ENCODE measurements at places on chromosomes 12 and 14.
A peak's percentile ranks its signal among the peaks of the same experiment; 100 is the strongest.

DNA sequence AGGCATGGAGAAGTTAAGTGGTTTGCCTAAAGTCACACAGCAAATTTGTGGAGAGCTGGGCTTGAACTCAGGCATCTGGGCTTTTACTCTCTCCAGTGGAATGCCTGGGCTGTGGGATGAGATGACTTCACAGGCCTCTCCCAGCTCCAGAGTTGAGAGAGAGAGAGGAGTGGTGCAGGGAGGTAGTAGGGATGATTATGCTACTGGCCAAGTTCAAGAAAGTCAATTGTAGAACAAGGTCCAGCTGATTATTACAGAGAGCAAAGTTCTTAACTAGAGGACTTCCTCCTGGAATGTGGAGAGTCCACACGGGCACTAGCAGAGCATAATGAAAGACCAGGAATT lies 769 bp upstream of the EMP1 start:
- peaks cover 17% of the 10 kb centered on the region for H3K4me1 ChIP-seq
- peaks cover 48% of the 10 kb centered on the region for H3K27me3 ChIP-seq
- H3K27ac ChIP-seq, result no peak overlapping the region
- H3K4me3 ChIP-seq, result no peak overlapping the region
- H3K36me3 ChIP-seq, result peaks cover 2% of the 10 kb centered on the region

DNA sequence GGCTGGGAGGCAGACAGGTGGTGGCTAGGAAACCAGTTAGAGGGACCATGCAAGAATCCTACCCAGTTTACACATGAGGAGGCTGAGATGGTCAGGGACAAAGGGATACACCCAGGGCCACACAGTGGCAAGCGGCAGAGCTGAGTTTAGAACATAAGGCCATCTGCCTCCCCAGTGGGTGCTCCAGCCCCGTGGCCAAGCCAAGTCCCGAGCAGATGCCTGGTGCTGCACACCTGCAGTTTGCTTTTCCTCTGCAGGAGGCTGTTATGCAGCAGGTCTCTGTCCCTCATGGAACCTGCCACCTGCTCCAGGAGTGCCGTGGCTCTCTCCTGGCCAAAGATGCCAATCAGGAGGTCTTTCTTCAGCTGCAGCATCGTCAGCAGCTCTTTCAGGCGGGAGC lies 70.8 kb downstream of the SYNE3 start:
- H3K36me3 ChIP-seq, result peaks cover 26% of the 10 kb centered on the region
- H3K27ac ChIP-seq, result no peak overlapping the region
- H3K4me1 ChIP-seq, result peaks cover 6% of the 10 kb centered on the region

DNA sequence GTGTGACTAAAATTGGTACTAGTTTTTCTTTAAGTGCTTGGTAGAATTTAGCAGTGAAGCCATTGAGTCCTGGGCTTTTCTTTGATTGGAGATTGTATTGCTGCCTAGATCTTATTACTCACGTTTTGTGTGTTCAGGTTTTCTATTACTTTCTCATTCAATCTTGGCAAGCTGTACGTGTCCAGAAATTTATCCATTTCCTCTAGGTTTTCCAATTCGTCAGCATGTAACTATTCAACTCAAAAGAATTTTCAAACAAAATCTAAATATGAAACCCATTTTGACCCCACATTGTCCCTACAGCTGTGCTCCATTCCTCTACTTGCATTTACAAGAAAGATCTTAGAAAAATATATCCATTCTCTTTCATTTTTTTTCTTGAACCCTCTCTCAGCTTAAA lies 1613.4 kb upstream of the SEL1L start:
- H3K27me3 ChIP-seq, result no peaks in the 10 kb centered on the region
- H3K4me3 ChIP-seq, result no peak overlapping the region
- H3K27ac ChIP-seq, result no peak overlapping the region
- no peak for DNase-seq

DNA sequence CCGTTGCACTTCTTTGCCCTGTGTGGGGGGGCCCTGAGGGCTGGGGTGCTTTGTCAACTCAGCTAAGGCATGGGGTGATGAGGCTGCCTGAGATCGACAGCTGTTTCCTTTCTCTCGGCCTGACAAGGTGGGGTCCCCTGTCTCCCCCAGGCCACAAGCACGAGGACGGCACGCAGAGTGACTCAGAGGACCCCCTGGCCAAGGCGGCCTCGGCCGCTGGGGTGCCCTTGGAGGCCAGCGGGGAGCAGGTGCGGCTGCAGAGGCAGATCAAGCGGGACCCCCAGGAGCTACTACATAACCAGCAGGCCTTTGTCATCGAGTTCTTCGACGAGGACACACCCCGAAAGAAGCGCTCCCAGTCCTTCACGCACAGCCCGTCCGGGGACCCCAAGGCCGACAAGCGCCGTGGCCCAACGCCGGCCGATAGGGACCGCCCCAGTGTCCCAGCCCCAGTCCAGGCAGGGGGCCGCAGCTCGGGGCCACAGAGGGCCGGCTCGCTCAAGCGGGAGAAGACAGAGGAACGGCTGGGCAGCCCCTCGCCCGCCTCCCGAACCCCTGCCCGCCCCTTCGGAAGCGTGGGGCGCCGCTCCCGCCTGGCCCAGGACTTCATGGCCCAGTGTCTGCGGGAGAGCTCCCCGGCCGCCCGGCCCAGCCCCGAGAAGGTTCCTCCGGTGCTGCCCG lies 18.8 kb downstream of the CEP170B start:
- DNase-seq, result no peak
- no peaks in the 10 kb centered on the region for H3K27me3 ChIP-seq
- no peak overlapping the region for H3K4me3 ChIP-seq
- H3K4me1 ChIP-seq, result no peaks in the 10 kb centered on the region
- no peak overlapping the region for H3K27ac ChIP-seq
- H3K36me3 ChIP-seq, result peaks cover 2% of the 10 kb centered on the region

- H3K4me3 ChIP-seq, result no peak overlapping the region
- no peak overlapping the region for H3K27ac ChIP-seq
- H3K27me3 ChIP-seq, result peaks cover 37% of the 10 kb centered on the region
- DNase-seq, result no peak
- no peaks in the 10 kb centered on the region for H3K4me1 ChIP-seq
Observed at GRCh38 chr14:23877538-23878180, 75.9 kb upstream of the DHRS4 start.

GRCh38 chr12:49092086-49092815 lies 2.4 kb downstream of the DHH start:
- no peak overlapping the region for H3K27ac ChIP-seq
- H3K36me3 ChIP-seq, result peaks cover 24% of the 10 kb centered on the region
- H3K4me3 ChIP-seq, result peak overlapping the region; percentile 75

DNA sequence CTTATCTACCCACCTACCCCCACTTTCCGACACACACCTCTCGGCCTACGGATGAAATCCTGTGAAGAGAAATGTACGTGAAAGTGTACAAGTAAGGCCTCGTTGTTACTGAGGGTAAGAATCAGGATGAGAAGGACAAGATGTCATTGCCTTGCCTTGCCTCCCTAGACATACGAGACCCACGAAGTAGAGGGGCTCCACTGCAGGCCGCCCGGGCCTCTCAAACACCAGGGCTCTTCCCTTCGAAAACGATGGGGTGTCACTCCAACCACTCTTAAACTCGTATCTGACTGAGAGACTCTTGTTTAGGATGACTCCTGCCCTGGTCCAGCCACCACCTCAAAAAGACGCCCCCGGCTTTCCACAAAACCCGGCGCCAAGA lies 498 bp downstream of the RACGAP1 start:
- peak overlapping the region; percentile 97 for H3K27ac ChIP-seq
- H3K36me3 ChIP-seq, result peaks cover 6% of the 10 kb centered on the region
- peaks cover 26% of the 10 kb centered on the region for H3K4me1 ChIP-seq
- no peaks in the 10 kb centered on the region for H3K27me3 ChIP-seq

DNA sequence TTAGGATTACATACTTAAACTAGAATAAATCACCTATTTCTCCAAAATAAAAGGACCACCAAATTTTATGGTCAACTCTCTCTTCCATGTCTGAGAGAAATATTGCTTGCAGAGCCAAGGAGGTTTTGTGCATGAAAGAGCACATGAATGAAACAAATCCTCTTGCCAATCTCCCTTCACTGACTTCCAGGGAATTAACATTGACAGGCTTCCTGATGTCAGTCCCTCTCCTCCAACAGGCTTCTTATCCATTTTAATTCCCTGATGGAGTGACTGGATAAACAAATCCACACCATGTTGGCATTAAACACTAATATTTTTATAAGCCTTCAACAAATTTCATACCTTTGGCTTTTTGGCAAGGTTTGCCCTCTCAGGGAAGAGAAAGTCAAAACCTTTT lies 45.3 kb upstream of the CNTN1 start:
- no peak overlapping the region for H3K27ac ChIP-seq
- H3K4me3 ChIP-seq, result no peak overlapping the region
- no peaks in the 10 kb centered on the region for H3K36me3 ChIP-seq
- no peaks in the 10 kb centered on the region for H3K27me3 ChIP-seq
- H3K4me1 ChIP-seq, result no peaks in the 10 kb centered on the region
- DNase-seq, result no peak

DNA sequence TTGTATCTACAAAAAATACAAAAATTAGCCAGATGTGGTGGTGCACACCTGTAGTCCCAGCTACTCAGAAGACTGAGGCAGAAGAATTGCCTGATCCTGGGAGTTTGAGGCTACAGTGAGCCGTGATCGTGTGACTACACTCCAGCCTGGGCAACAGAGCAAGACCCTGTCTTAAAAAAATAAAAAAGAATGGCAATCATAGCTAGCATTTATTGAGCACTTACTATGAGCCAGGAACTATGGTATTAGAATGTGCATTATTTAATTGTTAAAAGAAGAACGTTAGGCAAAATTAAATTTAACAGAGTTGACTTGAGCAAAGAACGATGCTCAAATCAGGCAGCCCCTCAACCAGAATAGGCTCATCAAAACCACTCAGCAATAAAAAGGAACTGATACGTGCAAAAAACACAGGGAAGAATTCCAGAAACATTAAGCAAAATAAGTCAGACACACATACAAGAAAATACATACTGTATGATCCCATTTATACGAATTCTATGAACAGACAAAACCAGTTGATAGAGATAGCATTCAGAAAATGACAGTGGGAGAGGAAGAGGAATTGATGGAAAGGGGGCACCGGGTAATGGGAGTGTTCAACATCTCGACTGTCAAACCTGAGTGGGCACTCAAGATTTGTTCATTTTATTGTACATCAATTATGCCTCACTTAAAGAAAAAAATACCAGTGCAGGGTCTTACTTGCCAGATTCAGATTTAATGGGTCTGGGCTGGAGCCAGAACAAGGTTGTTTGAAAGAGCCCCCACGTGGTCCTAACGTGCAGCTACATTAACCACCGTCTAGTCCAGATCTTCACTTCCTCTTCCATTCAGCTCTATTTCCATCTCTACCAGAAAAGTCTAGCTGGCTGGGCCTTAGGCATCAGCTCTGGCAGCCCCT lies 8.0 kb downstream of the SCNN1A start:
- peak; percentile 37 for DNase-seq
- H3K27ac ChIP-seq, result no peak overlapping the region
- peaks cover 16% of the 10 kb centered on the region for H3K4me1 ChIP-seq
- H3K4me3 ChIP-seq, result no peak overlapping the region
- no peaks in the 10 kb centered on the region for H3K36me3 ChIP-seq

DNA sequence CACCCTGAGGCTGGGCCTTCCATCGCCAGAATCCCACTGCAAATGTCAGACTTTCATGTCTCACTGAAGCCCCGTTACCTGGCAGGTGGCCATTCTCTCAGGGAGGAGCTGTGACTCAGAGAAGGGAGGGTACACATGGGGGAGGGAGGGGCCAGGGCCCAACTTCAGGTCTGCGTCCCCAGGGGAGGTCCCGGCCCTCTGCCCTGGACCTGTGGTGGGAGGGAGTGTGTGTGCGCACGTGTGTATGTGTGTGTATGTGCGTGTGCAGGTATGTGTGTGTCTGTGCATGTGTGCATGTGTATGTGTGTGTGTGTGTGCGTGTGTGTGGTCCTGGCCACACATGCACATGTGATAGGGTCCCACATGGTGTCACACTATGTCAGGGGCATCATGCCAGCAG lies 50.9 kb downstream of the MVK start:
- no peak overlapping the region for H3K4me3 ChIP-seq
- no peak overlapping the region for H3K27ac ChIP-seq
- peaks cover 68% of the 10 kb centered on the region for H3K27me3 ChIP-seq
- H3K36me3 ChIP-seq, result peaks cover 2% of the 10 kb centered on the region
- peaks cover 5% of the 10 kb centered on the region for H3K4me1 ChIP-seq

- no peaks in the 10 kb centered on the region for H3K27me3 ChIP-seq
- no peak overlapping the region for H3K4me3 ChIP-seq
- H3K4me1 ChIP-seq, result no peaks in the 10 kb centered on the region
- no peaks in the 10 kb centered on the region for H3K36me3 ChIP-seq
- DNase-seq, result no peak
- H3K27ac ChIP-seq, result no peak overlapping the region
Observed at GRCh38 chr14:86296173-86296572, 766.2 kb downstream of the FLRT2 start.

- H3K4me1 ChIP-seq, result peaks cover 30% of the 10 kb centered on the region
- no peak for DNase-seq
- H3K27ac ChIP-seq, result peak overlapping the region; percentile 85
- H3K27me3 ChIP-seq, result peaks cover 11% of the 10 kb centered on the region
- H3K4me3 ChIP-seq, result peak overlapping the region; percentile 96
Observed at GRCh38 chr12:93572712-93573551, 457 bp downstream of the SOCS2 start.

- H3K27me3 ChIP-seq, result no peaks in the 10 kb centered on the region
- peak overlapping the region; percentile 15 for H3K27ac ChIP-seq
- DNase-seq, result no peak
- peaks cover 13% of the 10 kb centered on the region for H3K36me3 ChIP-seq
- peaks cover 60% of the 10 kb centered on the region for H3K4me1 ChIP-seq
Observed at GRCh38 chr14:35158491-35158890, 36.1 kb downstream of the PRORP start.

- peak overlapping the region; percentile 38 for H3K27ac ChIP-seq
- H3K36me3 ChIP-seq, result peaks cover 3% of the 10 kb centered on the region
- peaks cover 41% of the 10 kb centered on the region for H3K4me1 ChIP-seq
- no peaks in the 10 kb centered on the region for H3K27me3 ChIP-seq
- no peak for DNase-seq
- H3K4me3 ChIP-seq, result no peak overlapping the region
Observed at GRCh38 chr12:42421844-42422779, 96.1 kb downstream of the PPHLN1 start.

- no peak for DNase-seq
- H3K4me3 ChIP-seq, result peak within 1 kb of the TSS; percentile 80
- H3K4me1 ChIP-seq, result peaks cover 51% of the 10 kb centered on the region
- peak within 1 kb of the TSS; percentile 84 for H3K27ac ChIP-seq
Observed at GRCh38 chr14:64704143-64704742, at the start of gene PLEKHG3. Gene PLEKHG3 (plus strand): TSS chr14:64704424. CDS start chr14:64727632, 23,208 bp downstream.

GRCh38 chr12:96501908-96502307 lies 12.5 kb downstream of the CFAP54 start:
- H3K4me1 ChIP-seq, result peaks cover 39% of the 10 kb centered on the region
- H3K27me3 ChIP-seq, result no peaks in the 10 kb centered on the region
- DNase-seq, result no peak
- H3K36me3 ChIP-seq, result no peaks in the 10 kb centered on the region

DNA sequence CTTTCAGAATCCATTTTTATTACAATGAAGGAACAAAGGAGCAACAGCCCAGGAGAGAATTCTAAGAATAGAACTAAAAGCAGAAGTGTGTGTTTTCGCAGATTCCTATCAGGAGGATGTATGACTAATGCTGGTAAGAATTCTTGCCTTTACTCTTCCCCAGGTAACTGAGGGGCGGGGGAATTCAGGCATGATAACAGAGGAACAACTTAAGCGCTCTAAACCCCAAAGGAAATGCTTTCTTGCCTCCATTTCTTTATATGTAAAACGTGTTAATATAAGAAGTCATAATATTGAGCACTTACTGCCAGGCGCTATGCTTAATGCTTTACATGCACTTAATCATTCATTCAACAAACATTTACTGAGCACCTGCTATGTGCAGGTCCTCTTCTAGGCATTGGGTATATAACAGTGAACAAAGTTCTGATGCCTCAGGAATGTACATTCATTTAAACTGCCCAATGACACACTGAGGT lies 4.5 kb downstream of the HCAR1 start:
- DNase-seq, result no peak
- H3K27ac ChIP-seq, result no peak overlapping the region
- H3K4me1 ChIP-seq, result no peaks in the 10 kb centered on the region
- H3K36me3 ChIP-seq, result no peaks in the 10 kb centered on the region

Measured in central memory CD8-positive, alpha-beta T cell (primary cell).